ENCODE measurements at places on chromosomes 6 and 20.

DNA sequence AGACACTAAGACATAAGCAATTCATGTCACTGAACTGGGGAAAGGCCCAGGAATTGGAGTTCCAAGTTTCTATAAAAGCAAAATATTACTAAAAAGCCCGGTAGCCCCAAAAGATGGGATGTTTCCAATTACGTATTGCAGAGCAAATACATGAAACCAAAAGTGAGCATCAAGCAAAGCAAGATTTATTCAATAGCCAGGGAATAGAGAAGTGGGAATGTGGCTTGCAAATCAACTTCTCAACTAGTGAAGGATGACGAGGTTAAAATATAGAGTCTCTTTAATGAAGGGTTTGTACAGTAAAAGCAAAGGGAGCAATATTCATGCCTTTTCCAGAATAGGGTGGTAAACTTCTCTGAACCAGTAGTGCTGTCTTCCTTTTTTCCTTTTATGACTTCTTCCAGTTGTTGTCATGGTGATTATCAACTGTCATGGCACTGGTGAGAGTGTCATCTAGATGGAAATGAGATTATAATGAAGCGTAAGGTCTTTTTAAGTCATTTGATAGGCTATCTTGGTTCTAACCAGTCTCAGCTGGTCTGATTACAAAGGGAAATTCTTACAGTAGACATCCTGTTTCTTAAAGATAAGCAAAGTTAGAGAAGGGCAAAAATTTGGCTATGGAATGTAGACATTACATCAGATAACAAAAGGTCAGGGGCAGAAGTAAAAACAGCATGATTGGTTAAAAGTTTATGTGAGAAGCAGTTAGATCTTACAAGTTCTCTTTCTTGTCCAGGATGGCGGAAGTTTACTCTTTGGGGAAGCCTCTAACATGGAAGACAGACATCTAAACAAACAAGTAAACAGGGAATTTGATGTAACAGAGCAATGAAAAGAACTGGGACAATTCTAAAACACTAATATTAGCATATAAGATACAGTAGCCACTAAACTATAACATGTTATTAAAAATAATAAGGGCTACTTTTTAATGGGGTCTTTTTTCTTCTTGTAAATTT, 96.9 kb downstream of the TBX18 start:
- no peak for DNase-seq

- no peak for DNase-seq
These were observed 118.1 kb upstream of the TMEM181 start for GRCh38 chr6:158441716-158442215.

DNA sequence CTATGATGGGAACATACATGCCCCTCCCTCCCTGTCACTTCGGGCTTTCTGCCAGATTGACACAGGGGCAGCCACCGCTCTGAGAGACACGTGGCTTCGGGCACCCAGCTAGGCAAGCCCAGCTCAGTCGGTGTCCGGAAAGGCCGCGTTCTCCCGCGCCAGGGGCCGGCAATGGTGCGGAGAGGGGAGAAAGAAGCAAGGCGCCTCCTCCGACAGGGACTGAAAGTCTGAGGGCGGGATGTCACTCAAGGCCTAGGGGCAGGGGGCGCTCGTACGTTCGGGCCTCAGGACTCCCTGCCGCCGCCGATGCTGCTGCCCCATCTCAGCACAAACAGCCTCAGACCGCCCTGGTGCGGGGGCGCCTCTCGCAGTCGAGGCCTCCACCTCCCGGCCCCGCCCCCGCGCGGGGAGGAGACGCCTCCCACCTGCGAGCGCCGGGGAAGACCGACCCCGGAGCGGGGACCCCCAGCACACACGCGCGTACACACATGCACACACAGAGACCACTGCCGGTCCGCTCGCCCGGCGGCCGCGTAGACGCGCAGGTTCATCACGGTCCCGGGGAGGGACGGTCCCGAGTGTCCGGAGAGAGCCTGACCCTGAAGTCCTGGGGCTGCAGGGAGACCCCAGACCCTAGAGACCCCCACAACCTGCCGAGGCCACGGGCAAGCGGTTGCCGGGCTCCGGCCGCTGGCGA, 1.9 kb downstream of the GRM4 start:
- peak; percentile 64 for DNase-seq

DNA sequence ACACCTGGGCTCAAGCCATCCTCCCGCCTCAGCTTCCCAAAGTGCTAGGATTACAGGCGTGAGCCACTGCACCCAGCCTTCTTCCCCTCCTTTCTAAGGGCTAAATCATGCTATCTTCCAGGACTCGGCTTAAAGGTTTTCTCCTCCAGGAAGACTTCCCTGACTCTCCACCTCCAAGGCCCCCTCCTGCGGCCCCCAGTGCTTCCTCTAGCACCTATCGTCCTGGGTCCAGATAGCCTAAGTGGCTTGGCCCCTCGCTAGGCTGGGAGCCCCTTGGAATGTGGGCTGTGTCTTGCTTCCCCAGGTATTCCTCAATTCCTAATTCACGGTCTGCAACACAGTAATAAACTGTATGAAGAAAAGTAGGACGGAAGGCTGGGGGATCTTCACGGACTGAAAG, 36.7 kb downstream of the PIM1 start:
- no peak for DNase-seq

GRCh38 chr6:12851123-12851695, 134.6 kb downstream of the PHACTR1 start:
- no peak for DNase-seq

- DNase-seq: no peak
These were observed 270.6 kb downstream of the KHDC1L start for GRCh38 chr6:72954716-72955115.

DNA sequence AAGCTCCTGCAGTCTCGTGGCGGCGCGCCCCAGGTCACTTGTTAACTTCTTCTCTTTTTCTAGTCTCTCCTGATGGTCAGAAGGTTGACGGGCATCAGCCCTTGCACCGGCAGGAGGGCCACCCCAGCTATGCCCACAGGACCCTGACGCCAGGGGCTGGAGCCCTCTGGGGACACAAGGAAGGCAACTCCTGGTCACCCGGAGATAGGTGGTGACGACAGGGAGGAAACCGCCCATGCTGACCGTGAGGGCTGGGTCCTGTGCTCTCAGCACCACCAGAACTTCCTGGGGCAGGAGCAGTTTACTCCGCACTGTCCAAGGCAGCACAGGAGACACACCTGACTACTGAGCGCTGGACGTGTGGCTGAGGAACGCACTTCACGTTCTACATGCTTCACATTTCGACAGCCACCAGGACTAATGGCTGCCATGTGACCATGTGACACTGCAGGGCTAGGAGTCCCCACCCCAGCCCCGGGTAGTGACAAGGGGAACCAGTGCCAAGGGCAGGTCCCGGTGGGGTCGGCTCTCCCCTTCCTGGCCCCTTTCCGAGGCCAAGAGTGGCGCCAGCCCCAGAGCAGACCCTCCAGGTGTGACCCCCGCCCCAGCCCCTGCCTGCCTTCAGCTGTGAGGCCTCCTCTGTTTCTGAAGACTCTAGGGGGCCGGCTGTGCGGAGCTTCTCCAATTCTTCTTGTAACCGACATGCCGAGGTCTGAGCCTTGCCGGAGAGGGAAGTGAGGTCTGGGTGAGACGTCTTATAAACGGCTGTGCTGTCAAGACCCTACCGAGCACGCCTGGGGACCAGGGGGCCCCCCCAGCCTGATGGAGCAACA, 45.2 kb downstream of the DSTN start:
- no peak for DNase-seq

DNA sequence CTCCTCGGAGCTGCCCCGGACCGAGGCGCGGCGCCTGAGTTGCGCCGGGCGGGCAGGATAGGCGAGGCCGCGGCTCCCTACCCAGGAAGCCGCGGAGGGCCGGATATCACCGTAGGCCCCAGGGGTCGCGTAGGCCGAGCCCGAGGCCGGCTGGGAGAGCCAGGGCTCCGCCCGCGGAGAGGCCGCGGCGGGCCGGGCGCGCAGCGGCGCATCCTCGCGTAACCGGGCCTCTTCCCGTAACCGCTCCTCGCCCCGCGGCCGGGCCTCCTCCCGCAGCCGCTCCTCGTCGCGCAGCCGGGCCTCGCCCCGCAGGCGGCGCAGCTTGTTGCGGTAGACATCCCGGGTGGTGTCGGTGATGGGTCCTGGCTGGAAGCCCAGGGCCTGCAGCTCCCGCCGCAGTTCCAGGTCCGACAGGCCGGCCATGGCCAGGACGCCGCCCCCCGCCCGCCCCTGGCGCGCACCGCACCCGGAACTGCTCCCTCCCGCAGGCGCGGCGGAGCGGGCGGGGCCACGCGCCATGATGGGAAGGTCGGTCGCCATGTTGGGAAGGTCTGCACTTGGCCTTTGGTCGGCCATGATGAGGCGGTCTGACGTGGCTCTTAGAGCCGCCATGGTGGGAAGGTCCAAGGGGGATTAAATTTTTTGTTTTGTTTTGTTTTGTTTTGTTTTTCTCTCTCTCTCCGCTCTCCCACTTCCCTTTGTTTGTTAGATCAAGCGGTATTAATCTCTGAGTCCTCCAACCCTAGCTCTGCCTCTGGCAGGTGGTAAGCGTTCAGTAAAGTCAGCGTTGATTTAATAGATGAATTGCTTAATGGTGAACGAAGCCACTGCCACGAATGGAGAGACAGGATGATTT, at the start of gene LEMD2:
Gene LEMD2 (minus strand): TSS at position 437 of the 856 bp plus-strand sequence. CDS start 14 bp downstream, at position 423.
- DNase-seq: peak; percentile 89

- no peak for DNase-seq
These were observed 133.7 kb downstream of the MYO6 start for GRCh38 chr6:75882734-75883133.

- DNase-seq: no peak
These were observed 9.7 kb downstream of the MDC1 start for GRCh38 chr6:30707281-30707850.

DNA sequence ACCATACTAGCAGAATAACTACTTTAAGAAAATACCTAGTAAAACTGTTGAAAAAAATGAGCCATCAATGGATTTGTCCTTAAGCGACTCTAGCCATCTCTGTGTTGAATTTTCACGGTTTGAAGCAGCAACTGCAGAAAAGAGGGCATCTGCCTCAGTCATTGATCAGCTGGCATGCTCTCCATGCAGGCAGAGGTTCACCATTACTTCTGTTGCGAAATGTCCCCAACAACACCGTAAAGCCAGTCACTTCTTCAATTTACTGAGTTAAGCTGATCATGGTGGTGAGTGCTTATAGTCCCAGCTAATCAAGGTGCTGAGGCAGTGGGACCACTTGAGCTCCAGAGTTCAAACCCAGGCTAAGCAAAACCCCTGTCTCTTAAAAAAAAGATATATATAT, 11.1 kb downstream of the TPD52L1 start:
- no peak for DNase-seq

- no peak for DNase-seq
These were observed 201.3 kb upstream of the SSTR4 start for GRCh38 chr20:22833851-22834250.
